RPMI7951 (cell line): ENCODE measurements at places on chromosomes 12 and 14. TPM values are rescaled to one million over a fixed set of nuclear protein-coding genes. Genes with fewer than 3 reads are reported as not detected.

The PPP2R5E gene
- total RNA-seq, result 17.6 and 21.9 TPM in 2 replicates

The SNW1 gene
- 55.9 and 63.1 TPM in 2 replicates for total RNA-seq

The KRT85 gene
- total RNA-seq, result not detected in 2 replicates

The FOXG1 gene
- not detected in 2 replicates for total RNA-seq

The ORMDL2 gene
- 25.5 and 37.1 TPM in 2 replicates for total RNA-seq

The CCDC60 gene
- total RNA-seq, result not detected in 2 replicates

The HNRNPC gene
- total RNA-seq, result 559 and 723 TPM in 2 replicates

The TAS2R7 gene
- not detected in 2 replicates for total RNA-seq

The UNC79 gene
- under 0.01 TPM in 1 of 2 replicates, not detected in the other for total RNA-seq

The ORAI1 gene
- 13.6 and 14.5 TPM in 2 replicates for total RNA-seq

The VRTN gene
- total RNA-seq, result not detected in 2 replicates

The ASPG gene
- not detected in 2 replicates for total RNA-seq

The VSX2 gene
- not detected in 2 replicates for total RNA-seq

The PRPF39 gene
- 20.4 and 24.9 TPM in 2 replicates for total RNA-seq

The IFT81 gene
- total RNA-seq, result 19.7 and 23.4 TPM in 2 replicates

The CLEC2A gene
- total RNA-seq, result not detected in 2 replicates

The LAG3 gene
- 0.10 and 0.12 TPM in 2 replicates for total RNA-seq

The CCDC177 gene
- total RNA-seq, result not detected in 2 replicates

The DAO gene
- total RNA-seq, result not detected in 2 replicates

The OR6C2 gene
- not detected in 2 replicates for total RNA-seq

The CMA1 gene
- not detected in 2 replicates for total RNA-seq

The WBP11 gene
- total RNA-seq, result 23.9 and 31.6 TPM in 2 replicates

The ACTR10 gene
- 67.2 and 88.8 TPM in 2 replicates for total RNA-seq

The RIMBP2 gene
- not detected in 2 replicates for total RNA-seq

The PTPRQ gene
- under 0.01 TPM in 2 replicates for total RNA-seq
